ENCODE measurements at places on chromosomes 13 and 19.

- H3K27me3 ChIP-seq, result no peaks in the 10 kb centered on the region
- H3K27ac ChIP-seq, result no peak overlapping the region
- no peaks in the 10 kb centered on the region for H3K4me1 ChIP-seq
- H3K36me3 ChIP-seq, result no peaks in the 10 kb centered on the region
- DNase-seq, result no peak
Measured at GRCh38 chr13:78198419-78198818, 279.8 kb upstream of the EDNRB start.

DNA sequence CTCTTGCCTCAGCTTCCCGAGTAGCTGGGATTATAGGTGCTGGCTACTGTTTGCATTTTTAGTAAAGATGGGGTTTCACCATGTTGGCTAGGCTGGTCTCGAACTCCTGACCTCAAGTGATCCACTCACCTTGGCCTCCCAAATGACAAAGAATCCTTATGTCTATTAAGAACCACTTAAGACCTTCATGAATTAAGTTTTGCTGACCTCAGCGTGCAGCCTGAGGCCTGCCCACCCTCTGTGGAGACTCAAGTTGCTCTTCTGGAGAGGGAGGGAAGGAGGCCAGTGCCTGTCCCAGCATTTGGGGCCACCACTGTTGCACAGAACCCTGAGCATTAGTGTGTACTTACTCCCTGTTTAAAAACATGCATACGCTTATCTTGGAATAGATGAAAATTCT is 313.3 kb downstream of the FGF9 start:
- H3K36me3 ChIP-seq, result no peaks in the 10 kb centered on the region
- no peak for DNase-seq
- H3K27me3 ChIP-seq, result no peaks in the 10 kb centered on the region
- no peak overlapping the region for H3K27ac ChIP-seq
- no peaks in the 10 kb centered on the region for H3K4me1 ChIP-seq

GRCh38 chr13:85771856-85772255 is 27.4 kb downstream of the SLITRK6 start:
- H3K27me3 ChIP-seq, result no peaks in the 10 kb centered on the region
- peaks cover 10% of the 10 kb centered on the region for H3K4me1 ChIP-seq
- no peak overlapping the region for H3K27ac ChIP-seq
- H3K36me3 ChIP-seq, result no peaks in the 10 kb centered on the region
- H3K4me3 ChIP-seq, result no peak overlapping the region

GRCh38 chr13:99178636-99179035 is 22.0 kb upstream of the UBAC2 start:
- DNase-seq, result no peak
- H3K27ac ChIP-seq, result no peak overlapping the region
- H3K4me1 ChIP-seq, result peaks cover 3% of the 10 kb centered on the region
- peaks cover 26% of the 10 kb centered on the region for H3K27me3 ChIP-seq
- no peaks in the 10 kb centered on the region for H3K36me3 ChIP-seq

GRCh38 chr13:27055526-27055925 is 116.1 kb downstream of the USP12 start:
- H3K4me3 ChIP-seq, result no peak overlapping the region
- H3K36me3 ChIP-seq, result no peaks in the 10 kb centered on the region
- no peak overlapping the region for H3K27ac ChIP-seq
- no peaks in the 10 kb centered on the region for H3K27me3 ChIP-seq

DNA sequence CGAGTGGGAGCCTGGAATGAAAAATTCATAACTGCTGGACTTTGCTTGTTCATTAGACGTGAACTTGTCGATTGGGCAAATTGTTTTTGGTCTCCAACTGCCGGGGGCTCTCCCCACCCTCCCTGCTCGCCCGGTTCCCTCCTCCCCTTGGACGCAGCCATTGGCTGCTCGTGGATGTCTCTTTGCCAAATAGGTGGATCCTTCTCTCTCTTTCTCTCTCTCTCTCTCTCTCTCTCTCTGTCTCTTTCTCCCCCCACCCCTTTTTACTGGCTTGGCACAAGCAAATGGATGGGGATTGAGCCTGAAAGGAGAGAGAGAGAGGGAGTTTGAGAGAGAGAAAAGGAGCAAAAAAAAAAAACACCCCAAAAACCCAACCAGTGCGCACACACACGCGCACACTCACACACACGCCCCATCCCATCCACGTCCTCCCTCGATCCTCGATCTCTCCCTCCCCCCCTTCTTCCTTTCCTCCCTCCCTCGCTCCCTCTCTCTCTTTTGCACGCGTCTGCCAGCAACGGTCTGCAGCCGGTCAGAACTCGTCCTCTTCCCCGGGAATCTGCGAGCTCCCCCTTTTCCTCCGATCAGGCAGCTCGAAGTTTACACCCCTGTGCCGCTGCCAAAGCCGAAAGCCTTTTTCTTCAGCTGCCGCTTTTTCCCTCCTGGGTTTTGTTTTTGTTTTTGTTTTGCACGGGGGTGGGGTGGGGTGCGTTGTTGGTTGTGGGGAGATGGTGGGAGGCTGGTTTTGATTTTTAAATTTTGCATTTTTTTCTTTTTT is 27.8 kb downstream of the NFIX start:
- DNase-seq, result peak; percentile 73
- H3K27me3 ChIP-seq, result peaks cover 7% of the 10 kb centered on the region
- H3K27ac ChIP-seq, result peak overlapping the region; percentile 58
- H3K4me1 ChIP-seq, result peaks cover 8% of the 10 kb centered on the region
- H3K4me3 ChIP-seq, result peak overlapping the region; percentile 84
- H3K36me3 ChIP-seq, result no peaks in the 10 kb centered on the region

GRCh38 chr13:59745392-59745788 is 418.3 kb downstream of the DIAPH3 start:
- H3K36me3 ChIP-seq, result no peaks in the 10 kb centered on the region
- peak overlapping the region; percentile 51 for H3K27ac ChIP-seq
- H3K4me1 ChIP-seq, result peaks cover 28% of the 10 kb centered on the region
- H3K4me3 ChIP-seq, result no peak overlapping the region

DNA sequence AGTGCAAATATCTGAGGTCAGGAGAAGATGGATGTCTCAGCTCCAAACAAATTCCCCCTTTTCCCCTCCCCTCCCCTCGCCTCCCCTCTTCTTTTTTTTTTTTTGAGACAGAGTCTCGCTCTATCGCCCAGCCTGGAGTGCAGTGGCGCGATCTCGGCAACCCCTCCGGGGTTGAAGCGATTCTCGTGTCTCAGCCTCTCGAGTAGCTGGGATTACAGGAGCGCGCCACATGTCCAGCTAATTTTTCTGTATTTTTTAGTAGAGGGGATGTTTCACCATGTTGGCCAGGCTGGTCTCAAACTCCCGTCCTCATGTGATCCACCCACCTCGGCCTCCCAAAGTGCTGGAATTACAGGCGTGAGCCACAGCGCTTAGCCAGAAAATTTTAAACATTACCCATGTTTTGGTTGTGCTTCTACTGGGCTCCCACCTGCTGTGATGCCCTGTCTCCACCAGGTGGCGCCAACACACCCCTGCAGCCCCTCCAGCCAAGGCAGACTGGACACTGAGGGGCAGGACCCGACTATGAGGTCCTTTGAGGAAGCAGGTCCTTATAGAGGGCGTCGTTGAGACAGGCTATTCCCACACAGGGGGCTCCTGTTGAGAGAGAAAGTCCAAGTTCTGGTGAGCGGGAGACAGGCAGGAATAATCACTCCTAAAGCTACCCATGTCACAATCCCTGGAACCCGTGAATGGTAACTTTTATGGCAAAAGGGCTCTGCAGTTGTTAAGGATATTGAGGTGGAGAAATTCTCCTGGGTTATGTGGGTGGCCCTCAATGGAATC is 6.3 kb downstream of the ERICH4 start:
- peak overlapping the region; percentile 49 for H3K4me3 ChIP-seq
- no peak overlapping the region for H3K27ac ChIP-seq
- no peaks in the 10 kb centered on the region for H3K27me3 ChIP-seq
- no peaks in the 10 kb centered on the region for H3K36me3 ChIP-seq

DNA sequence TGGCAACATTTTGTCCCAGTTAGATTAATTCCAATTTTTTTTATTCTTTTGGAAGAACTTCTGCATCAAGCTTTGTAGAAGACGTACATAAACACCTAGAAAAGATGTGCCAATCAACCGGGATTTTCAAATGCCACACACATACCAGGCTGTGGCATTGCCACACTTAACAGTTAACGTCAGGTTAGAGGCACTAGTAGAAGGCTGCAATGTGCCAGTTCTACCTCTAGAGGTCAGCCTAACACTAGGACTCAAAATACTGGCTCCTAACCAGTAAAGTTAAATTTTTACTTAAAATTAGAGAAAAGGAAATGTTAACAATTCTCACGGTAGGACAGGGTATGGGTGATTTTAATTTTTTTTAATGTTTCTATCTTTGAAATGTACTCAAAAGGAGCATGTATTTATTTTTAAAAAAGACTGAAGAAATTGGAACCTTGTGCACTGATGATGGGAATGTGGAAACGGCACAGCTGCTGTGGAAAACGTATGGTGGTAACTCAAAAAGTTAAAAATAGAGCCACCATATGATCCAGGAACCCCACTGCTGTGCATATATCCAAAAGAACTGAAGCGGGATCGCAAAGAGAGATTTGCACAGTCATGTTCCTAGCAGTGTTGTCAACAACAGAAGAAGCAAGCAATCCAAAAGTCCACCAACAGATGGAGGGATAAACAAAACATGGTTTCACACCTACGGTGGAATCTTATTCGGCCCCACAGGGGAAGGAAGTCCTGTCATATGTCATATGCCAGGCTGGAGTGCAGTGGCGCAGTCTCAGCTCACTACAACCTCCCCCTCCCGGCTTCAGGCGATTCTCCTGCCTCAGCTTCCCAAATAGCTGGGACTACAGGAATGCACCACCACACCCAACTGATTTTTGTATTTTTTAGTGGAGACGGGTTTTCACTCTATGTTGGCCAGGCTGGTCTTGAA is 30.3 kb downstream of the CRYL1 start:
- H3K27me3 ChIP-seq, result no peaks in the 10 kb centered on the region
- H3K36me3 ChIP-seq, result no peaks in the 10 kb centered on the region
- no peak overlapping the region for H3K27ac ChIP-seq
- H3K4me1 ChIP-seq, result no peaks in the 10 kb centered on the region
- H3K4me3 ChIP-seq, result no peak overlapping the region
- peak; percentile 46 for DNase-seq

Data from MM.1S (cell line).